ENCODE measurements at places on chromosomes 4 and X. TPM values are rescaled to one million over a fixed set of nuclear protein-coding genes. Genes with fewer than 3 reads are reported as not detected.

DNA sequence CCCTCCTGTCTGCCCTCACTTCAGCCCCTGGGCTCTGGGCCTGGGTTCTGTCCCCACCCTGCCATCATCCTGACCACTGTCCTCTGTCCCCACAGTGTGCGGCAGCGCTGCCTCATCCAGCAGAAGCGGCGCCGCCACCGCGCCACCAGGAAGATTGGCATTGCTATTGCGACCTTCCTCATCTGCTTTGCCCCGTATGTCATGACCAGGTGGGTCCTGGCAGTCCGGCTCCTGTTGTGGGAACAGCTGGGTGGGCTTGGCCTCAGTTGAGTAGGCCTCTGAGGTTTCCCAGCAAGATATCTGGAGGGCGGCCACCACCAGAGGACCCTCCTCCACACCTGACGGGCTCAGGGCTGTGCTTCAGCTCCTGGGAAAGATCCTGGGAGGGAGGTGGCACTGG is 2.2 kb downstream of the GPR78 start:
- no peak for DNase-seq

DNA sequence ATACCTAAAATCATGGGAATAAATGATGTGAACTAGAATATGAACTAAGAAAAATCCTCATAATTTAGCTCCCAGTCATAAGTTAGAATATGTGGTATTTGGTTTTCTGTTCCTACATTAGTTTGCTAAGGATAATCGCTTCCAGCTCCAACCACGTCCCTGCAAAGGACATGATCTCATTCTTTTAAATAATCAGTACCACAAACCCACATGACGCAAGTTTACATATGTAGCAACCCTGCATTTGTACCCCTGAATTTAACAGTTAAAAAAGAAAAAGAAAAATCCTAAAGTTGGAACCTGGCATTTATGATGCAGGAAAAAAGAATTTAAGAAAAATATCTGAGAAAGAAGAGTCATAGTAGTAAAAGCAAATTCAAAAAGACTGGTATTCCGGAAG is 13.3 kb downstream of the UBA6 start:
- DNase-seq: peak; percentile 22

- peak; percentile 60 for DNase-seq
Measured at GRCh38 chrX:29419774-29420553, 795.4 kb upstream of the MAGEB2 start.

GRCh38 chr4:41145571-41146078 is 68.7 kb downstream of the APBB2 start:
- DNase-seq: peak; percentile 83

IGFBP7 gene
- 314 TPM for total RNA-seq

- DNase-seq: no peak
Measured at GRCh38 chr4:46922205-46922604, 13.2 kb upstream of the COX7B2 start.

GRCh38 chr4:89878611-89879010 is 16.0 kb upstream of the MMRN1 start:
- DNase-seq: no peak

GRCh38 chr4:165748321-165748720 is 124.7 kb upstream of the TLL1 start:
- DNase-seq: no peak

MEPE gene
- not detected for total RNA-seq

DNA sequence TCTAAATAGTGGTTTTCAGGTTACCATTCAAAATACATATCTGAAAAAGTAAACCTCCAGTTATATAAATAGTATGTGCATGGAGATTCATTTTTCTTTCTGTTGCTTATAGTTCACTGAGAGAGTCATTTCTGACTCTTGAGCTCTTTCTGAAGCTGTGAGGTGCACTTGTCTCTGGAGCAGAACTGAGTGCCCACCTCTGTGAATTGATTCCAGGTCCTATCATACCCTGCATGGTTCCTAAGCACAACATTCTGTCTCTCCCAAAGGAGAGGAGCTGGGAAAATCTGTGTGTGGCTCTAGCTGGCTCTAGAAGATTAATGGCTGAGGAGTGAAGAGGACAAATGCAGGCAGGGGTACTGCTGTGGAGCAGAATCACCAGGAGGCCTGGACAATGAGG is 161.6 kb upstream of the HCCS start:
- DNase-seq: no peak

- DNase-seq: no peak
Measured at GRCh38 chr4:154276496-154276895, 215.1 kb downstream of the DCHS2 start.

- no peak for DNase-seq
Measured at GRCh38 chrX:136211766-136212556, 39.2 kb downstream of the MAP7D3 start.

DNA sequence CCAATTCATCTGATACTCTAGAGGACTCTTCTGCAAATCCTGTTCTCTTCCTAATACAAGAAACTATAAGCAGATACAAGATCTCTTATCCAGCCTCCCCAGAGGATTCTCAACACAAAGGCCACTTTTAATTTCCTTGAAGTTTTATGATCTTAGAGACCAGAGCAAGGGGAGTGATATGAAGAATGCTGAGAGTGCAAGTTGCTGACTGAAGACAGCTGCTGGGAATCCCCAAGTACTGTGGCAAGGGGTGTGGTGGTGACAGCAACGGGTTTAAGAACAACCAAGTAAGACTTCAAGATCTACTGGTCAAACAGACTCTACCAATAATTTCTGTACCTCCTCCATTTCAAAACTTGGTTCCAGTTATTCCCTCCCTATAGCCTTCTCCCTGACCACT is 7.0 kb downstream of the AMMECR1 start:
- peak; percentile 49 for DNase-seq

TRIM61 gene
- total RNA-seq: not detected

- DNase-seq: no peak
Measured at GRCh38 chrX:15785176-15785750, 5.0 kb upstream of the ZRSR2 start.

EREG gene
- 4.1 TPM for total RNA-seq

GRCh38 chr4:161519611-161520010 is 644.2 kb downstream of the FSTL5 start:
- no peak for DNase-seq

GRCh38 chrX:128396601-128397000 is 344.4 kb upstream of the ACTRT1 start:
- DNase-seq: no peak

UGT2A1 gene
- not detected for total RNA-seq

BRS3 gene
- not detected for total RNA-seq
